NCI-H2227 treated with DMSO at 0.1 percent for 48 hours (cell line): ENCODE measurements at places on chromosomes 7 and 10.

- no peak for DNase-seq
Observed at GRCh38 chr7:121488111-121488650, 92.1 kb upstream of the FAM3C start.

GRCh38 chr10:52220947-52221346 is 93.1 kb upstream of the DKK1 start:
- DNase-seq: no peak

GRCh38 chr10:98088186-98088971 is 46.1 kb upstream of the R3HCC1L start:
- no peak for DNase-seq

DNA sequence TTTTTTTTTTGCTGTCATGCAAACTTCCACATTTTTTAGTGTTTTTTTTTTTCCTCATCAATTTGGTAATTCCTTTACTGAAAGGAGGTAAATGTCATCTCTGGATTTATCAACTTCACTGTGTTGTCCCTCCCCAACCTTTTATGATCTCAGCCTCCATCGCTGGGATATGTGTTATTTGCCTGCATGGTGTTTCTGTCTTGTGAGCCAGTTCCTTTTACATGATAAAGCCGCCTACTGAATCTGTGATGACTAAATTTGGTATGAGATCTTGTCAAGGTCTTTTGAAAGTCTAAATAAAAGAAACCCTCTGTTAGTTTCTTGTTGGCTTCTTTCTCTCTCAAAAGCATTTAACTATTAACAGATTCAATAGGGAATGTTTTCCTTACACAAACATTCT is 39.3 kb downstream of the TAS2R41 start:
- no peak for DNase-seq

DNA sequence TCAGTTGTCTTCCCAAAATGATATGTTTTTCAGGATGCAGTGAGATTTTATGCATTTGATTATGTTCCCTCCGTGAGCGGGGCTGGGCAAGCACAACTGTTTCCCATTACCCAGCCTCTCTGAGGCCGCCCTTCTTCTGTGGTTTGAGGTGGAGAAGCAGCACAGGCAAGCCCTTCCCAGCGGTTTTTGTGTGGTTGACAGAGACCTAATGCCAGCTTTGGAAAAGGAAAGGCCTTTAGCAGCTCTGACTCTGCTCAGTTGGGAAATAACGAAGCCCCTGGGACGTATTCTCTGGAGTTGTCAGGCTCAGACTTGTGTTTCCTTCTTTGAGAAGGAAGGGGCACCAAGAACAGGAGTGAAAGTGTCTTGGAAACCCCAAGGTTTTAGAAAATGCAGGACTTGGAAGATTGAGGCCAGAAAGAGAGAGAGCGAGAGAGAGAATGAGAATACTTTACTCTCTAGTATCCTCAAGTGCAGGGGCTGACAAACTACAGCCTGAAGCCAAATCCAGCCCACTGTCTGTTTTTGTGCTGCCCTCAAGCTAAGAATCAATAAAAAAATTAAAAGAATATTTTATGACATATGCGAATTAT is 20.6 kb upstream of the PDCD4 start:
- DNase-seq: no peak

DNA sequence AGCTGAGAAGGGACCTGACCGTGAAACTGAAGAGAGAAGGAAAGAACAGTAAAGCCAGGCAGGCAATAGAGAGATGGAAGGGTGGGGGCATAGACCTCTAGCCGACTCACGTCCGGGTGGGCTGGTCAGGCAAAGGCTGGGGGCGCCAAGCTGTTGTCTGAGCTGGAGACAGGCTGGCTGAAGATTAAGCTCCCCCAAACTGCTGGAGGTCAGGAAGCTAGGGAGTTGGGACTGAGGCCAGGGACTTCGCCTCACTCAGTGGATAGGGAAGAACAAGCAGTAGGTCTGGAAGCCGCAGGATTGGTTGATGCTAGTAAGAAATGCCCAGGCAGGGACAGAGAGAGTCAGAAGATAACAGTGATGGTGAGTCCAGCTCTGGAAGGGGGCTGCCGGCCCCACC is 5.3 kb downstream of the PITX3 start:
- DNase-seq: no peak

DNA sequence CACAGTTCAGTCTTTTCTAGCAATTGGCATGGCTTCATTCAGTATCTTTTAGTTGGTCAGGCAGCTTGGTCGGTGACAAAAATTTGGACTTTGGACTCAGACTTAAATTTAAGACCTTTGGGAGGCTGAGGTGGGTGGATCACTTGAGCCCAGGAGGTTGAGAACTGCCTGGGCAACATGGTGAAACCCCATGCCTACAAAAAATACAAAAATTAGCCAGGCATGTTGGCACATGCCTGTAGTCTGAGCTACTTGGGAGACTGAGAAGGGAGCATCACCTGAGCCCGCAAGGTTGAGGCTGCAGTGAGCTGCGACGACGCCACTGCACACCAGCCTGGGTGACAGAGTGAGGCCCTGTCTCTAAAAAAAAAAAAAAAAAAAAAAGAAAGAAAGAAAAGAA is 19.5 kb upstream of the ITPRID1 start:
- no peak for DNase-seq

DNA sequence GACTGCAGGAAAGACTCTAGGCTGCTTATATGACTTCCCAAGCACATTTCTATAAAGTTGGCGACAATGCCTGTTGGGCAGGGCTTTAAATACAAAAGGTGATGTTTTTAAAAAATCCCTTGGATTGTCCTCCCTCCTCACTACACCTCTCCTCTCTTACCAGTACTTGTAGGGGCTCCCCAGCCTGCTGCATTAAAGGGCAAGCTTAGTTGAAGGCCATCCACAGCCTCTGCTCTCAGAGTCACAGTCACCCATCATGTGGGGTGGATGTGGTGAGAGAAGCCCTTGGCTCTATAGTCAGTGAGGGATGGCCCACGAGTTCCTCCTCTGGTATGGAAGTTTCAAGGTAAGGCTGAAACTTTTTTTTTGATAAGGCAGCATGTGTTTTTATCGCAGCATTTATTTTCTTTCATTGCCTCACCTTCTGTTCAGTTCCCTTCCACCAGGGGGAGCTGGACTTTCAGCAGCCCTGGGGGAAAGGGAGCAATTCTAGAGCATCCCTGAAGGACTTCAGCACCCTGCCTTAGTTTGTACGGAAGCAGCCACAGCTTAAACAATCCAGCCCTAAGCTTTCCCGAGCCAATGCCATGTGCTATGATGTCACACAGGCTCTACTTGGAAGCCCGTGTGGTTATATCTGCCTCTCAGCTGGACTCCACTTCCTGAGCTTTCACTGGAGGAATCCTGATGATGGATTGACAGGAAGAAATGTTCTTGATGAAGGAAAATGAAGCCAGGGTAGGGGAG is 131.9 kb downstream of the CALCR start:
- DNase-seq: no peak

GRCh38 chr10:102467971-102468438 is 16.7 kb upstream of the C10orf95 start:
- no peak for DNase-seq

DNA sequence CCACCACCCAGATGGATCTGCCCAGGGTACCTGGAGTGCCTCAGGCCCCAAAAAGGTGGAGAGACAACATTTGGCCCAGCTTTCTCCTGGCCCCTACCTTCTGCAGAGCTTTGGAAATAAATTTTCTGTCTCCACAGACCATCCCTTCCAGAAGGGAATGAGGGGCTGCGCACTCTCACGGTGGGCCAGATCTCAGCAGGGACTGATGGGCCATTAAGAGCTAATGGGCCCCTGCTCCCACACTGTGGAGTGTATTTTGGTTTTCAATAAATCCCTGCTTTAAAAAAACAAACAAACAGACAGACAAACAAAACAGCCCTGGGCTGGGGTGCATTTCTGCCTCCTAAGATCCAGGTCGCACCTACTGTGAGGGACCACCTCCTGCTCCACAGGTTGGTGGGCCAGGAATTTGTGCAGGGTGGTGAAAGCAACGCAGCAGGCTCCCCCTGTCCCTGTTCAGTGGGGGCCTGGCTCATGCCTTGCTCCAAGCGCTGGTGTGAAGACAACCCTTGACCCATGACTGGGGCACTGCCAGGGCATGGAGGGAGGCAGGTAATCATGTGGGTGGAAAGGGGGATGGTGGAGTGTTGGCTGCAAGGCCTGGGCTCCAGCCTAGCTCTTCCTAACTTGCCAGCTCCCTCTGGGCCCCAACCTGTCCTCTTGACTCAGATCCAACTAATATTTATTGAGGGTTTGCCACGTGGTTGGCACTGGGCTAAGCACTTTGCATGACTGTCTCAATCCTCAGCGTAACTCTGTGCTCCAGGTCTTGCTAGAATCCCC is 88.5 kb downstream of the COL13A1 start:
- DNase-seq: no peak

GRCh38 chr10:70323138-70323696 is 39.4 kb upstream of the NPFFR1 start:
- no peak for DNase-seq
